ENCODE measurements at places on chromosomes 7 and 10.

DNA sequence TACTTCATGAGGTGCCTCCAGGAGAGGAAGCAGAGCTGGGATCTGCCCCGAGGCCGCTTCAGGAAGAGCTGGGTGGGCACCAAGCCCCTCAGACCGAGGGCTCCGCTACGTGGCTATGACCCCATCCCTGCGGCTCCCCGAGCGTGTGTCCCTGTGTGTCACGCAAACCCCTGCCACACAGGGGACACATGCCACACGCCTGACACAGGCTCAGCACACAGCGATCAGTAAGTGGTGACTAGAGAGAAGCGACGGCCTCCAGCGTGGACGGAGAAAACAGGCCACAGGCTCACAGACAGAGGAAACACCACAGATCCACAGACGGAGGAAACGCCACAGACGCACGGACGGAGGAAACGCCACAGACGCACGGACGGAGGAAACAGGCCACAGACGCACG is 18.5 kb downstream of the DIP2C start:
- no peak for DNase-seq

DNA sequence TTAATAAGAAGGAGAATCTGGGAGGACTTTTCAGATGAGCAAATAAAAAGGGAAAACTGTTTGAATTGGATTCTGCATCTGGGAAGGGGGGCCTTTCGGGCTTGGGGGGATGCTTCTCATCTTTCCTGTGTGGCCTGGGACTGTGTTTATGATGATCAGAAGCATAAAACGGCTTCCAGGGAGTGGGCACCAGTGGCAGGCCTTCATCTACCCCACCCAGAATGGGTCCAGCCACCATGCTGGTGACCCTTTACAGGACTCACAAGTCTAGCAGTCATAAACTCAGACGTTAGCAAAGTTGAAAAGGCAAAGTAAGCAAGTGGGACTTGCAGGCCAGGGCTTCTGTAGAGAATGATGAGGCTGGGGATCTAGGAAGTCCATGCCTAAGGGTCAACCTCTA is 198.3 kb upstream of the ZMIZ1 start:
- no peak for DNase-seq

DNA sequence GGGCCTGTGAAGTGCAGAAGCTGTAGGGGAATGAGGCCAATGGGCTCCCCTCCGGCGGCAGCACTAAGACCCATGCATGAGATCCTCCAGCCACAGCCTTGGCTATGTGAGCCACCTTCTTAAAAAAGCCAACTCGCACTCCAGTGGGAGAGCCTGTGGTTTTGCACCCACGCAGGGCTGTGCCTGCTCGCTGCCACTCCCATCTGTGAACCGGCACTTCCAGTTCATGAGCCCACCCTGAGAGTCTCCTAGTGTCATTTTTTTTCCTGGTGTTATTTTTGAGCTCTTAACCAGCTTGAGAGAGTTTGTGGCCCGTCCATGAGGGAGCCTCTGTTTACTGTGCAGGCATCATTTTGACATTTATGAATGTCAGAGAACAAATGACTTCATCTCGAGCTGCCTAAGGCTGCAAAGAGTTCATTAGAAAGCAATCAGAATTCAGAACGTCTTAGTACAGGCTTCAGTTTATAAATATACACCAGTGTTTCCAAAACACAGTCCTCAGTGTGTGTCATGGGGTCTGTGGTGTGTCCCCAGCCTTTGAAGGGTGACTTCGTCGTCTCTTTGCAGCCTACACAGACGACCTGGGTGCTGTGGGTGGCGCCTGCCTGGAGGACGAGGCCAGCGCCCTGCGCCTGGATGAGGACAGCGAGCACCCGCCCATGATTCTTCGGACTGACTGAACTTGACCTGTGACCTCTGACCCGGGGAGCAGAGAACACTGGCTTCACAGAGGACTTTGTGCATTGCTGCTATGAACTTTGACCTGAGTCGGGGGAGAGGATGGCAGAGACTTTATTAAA is 40.4 kb downstream of the WIPI2 start:
- no peak for DNase-seq

GRCh38 chr7:46282155-46282554 is 361.1 kb upstream of the IGFBP3 start:
- no peak for DNase-seq

DNA sequence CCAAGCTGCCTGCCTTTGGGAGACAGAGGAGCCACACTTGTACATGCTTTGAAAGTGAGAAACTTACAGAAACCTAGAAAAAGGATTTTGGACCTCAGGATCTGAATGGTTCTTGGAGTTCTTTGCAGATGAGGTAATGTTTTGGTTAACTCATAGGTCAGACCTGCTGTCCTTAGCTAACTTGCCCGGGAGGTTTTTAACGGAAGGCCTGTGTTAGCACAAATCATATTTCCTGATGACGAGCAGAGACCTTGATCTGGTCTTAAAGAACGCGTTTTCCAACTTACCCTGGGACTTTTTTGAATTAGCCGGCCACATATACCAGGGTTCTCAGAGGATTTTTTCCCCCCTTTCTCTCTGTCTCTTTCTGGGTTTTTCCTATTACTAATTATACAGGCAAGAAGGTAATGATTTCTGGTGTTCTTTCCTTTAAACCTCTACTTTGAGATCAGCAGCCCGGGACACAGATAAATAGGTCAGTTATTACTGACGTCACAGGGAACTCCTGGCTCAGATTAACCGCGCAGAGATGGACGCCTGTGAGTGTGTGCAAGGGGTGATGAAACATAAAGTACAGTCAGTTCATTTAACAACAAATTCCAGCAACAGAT is 101.7 kb upstream of the KLF6 start:
- no peak for DNase-seq

DNA sequence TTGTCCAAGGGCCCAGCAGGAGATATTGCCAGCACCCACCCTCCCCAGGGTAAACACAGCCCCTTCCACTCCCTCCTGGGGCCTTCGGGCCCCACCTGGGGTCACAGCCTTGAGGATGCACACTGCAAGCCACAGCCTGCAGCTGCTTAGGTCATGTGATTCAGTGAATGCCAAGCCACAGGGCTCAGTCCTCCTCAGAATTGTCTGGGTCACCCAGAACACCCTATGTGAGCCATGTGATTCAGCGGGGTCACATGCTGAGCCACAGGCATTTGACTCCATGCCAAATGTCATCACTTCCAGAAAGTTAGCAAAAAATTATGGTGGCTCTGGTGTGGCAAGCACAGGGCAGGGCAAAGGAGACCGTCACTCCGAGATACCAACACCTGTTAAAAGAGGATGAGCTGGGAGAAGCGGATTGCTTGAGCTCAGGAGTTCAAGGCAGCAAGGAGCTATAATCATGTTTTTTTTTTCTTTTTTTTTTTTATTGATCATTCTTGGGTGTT is 17.2 kb upstream of the PSAP start:
- peak; percentile 69 for DNase-seq

DNA sequence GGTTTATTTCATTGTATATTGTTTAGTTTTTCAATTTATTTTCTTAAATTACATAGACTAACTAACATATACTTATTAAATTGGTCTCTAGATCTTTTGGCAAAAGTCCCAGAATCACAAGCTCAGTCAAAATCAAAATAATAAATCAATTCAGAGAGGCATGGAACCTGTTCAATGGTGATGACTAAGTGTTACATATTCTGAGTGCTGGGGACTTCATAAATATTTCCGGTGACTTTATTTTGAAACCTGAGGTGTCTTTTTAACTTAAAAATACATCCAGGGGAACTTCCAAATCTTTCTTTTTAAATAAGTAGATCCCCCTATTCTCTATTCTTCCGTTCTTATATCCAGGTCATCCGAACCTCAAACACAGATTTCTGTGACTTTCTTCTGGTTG is 89.6 kb upstream of the ZNF804B start:
- no peak for DNase-seq

DNA sequence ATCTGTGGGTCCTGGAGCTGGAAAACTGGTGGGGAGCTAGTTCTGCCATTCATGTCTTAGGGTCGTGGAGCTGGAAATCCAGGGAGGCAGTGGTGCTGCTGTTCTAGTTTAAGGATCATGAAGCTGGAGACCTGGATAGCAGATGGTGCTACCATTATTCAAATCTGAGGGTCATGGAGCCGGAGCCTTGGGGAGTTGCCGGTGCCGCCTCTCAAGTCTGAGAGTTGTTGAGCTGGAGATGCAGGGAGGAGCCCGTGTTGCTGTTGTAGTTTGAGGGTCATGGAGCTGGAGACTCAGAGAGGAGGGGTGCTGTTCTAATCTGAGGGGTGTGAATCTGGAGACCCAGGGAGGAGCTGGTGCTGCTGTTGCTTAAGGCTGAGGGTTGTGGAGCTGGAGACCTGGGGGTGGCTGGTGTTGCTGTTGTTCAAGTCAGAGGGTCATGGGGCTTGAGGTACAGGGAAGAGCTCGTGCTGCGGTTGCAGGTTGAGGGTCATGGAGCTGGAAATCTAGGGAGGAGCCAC is 86.0 kb upstream of the ZNF479 start:
- DNase-seq: no peak

Data from CD4-positive, alpha-beta T cell treated with Interferon alpha-2 for 1 hour (primary cell).